Foreskin keratinocyte (primary cell): ENCODE measurements at places on chromosomes 16 and 17.

GRCh38 chr17:10116753-10117420, 81.5 kb downstream of the GAS7 start:
- DNase-seq = no peak

DNA sequence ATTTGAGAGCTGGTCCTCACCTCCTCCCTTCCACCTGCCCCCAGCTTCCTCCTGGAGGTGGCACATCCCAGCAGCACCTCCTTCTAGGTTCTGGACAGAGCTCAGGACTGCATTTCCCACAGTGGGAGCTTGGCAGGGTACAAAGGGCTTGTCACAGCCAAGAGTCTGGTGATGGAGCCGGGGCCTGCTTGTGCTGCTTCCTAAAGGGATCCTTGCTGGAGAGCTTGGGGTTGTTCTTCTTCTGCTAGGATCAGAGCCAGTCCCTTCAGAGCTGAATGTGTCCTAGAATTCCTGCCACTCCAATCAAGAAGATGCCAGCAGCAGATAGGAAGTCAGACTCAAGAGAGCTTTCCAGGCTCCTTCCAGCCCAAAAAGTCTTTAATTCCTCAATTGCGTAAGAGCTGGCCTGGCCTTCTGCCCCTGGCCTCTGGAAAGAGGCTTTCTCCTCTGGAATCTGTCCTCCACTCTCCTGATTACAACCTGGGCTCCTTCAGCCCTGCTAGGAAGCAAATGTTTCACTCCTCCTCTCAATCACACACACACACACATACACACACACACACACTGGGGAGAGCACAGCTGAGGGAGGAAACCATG, 4.4 kb downstream of the CD300E start:
- DNase-seq = no peak

DNA sequence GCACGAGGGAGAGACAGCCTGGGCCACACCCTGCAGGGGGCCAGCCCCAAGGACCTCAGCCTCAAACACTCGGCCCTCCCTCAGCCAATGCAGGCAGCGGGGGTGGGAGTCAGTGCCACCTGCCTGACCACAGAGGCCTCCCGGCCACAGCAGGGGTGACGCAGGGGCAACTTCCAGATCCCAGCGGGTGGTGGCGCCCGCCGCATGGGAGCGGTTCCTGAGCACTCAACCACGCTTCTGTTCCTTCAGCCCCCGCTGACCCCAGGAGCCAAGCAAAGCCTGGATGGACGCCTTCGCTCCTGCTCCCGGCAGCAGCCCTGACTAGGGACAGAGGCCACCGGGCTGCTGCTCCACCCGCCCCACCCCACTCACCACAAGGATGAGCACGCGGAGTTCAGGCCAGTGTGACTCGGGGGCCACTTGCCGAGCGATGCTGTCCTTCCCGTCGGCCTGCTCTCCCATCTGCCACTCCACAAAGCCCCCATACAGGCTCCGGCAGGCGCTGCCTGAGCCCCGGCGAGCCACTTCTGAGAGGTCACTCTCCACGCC, 5.0 kb upstream of the CYBA start:
- no peak for DNase-seq

GRCh38 chr17:66775881-66776400, 59.0 kb upstream of the CACNG5 start:
- DNase-seq = no peak

DNA sequence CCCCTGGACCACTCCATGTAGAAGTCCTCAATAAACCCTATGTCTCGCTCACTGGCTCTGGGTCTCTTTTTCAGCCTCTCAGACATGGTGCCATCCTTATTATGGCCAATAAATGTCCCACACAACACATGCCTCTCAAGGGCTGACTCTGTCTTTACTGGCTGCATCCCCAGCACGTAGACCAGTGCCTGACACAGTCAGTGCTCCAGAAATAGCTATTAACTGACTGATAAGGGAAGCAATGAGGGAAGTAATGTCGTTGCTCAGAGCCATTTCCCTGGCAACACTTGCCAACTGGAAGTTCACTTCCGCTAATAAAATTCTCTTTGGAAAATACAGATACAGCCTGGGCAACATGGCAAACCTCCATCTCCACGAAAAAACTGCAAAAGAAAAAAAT, 19.1 kb upstream of the APOH start:
- DNase-seq = no peak

DNA sequence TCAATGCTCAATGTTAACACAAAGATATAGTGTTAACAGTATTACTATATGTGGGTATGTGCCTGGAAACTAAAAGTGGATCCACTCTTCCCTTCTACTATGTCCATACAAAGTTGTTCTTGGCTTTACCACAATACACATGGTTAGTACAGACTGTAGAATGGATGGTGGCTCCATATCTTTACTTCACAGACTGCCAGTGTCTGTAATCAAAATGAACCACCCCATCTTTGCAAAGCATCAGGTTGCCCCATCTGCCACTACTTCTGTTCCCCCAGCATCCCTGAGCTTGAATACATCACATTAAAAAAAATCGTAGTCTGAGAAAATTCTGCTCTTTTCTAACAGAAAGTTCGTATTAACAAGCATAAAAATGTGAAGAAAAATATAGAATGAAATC, 30.0 kb downstream of the USP32 start:
- no peak for DNase-seq

DNA sequence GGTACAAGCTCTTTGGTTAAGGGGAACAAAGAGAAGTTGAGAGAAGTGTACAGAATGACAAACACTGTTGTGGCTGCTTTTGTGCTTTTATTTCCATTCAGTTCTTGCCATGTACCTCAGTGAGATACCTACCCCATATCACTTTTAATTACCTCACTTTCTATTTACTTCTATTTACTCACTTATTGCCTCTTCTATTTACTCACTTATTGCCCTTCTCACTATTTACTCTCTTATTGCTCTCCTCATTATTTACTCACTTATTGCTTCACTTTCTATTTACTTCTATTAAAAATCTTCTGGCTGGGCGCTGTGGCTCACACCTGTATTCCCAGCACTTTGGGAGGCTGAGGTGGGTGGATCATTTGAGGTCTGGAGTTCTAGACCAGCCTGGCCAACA, 41.9 kb downstream of the MBTD1 start:
- no peak for DNase-seq

DNA sequence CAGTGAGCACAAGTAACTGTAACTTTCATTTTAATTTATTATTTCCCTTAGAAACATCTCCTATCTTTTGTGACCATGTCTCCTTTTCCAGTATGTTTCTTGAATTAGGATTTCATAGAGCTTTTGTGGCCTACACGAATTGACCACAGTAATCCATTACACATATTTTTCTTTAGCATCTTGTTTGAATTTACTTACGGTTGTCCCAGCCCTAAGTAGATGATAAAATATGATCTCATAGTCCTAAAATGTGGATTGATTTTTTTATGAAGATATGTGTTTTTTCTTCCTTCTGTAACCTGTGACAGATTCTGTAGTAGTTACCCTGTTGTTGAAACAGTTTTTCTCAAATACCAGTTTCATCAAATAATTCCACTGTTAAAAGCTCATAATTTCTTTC, 61.5 kb downstream of the NF1 start:
- no peak for DNase-seq

DNA sequence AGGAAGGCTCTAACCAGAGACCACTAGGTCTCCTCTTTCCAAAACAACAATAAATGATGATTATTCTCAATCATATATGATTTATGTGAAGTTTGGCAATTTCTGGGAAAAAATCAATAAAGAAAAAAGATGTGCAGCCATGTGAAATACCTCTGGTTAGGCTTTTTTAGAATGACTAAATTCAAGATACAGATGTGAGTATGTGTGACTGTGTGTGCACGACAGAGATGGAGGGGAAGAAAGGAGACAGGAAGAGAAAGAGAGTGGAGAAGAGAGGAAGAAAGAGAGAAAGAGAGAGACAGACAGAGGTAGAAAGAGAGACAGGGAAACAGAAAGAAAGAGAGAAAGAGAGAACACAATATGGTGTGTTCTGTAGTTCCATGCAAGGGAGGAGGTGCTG, 558.6 kb upstream of the CDH5 start:
- DNase-seq = no peak

DNA sequence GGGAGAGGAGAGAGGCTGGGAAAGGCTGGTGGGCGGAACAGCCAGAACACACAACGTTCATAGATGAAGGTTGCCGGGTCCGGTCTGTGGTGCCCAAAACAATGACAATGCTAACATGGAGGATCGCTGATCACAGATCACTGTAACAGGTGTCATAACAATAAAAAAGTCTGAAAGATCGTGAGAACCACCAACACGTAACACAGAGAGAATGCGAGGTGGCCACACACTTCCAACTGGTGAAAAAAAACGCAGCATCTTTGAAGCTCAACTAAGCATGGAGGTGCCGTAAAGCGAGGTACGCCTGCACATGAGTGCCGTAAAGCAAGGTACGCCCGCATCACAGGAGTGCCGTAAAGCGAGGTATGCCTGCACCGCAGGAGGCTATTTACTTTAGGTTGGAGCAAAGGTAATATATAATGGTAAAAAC, 42.3 kb downstream of the ABR start:
- DNase-seq = no peak

DNA sequence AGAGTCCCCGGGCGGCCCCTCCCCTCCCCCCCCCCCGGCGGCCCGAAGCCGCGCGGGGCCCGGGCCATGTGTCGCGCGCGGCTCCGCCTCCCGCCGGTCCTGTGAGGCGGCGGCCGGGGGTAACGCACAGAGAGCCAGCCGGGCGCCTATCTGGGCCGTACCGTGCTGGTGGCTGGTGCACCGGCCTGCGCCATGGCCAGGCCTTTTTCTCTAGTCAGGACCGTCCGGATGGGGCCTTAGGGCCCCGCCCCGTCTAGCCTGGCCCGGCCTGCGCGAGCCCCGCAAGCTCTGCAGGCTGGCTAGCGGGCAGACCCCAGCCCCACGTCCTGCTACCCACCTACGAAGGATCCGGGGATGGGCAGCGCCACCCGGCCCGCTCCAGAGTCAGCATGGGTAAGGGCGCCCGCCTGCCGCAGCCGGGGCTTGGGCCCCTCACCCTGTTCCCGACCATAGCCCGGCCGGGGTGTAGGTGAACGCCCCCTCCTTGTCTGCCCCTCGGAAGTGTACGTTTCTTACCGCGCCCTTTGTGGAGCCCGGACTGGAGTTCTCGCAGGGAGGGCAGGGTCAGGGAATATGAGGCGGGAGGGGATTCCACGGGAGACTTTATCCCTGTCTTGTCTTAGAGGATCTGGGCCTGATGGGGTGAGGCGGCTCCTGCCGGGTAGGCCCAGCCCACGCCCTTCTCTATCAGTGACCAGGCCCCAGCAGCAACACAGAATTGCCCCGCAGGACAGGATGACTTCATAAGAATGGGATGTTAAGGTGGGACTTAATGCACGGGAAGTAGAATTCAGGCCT, at the start of gene CENPT:
TSS of gene CENPT (minus strand) at position 630 of the 798 bp plus-strand sequence. CDS start 13,834 bp downstream, outside the sequence.
- DNase-seq = no peak

GRCh38 chr17:71703701-71704100, 417.1 kb upstream of the SOX9 start:
- no peak for DNase-seq

GRCh38 chr17:1041746-1042145, 44.8 kb downstream of the TIMM22 start:
- no peak for DNase-seq

DNA sequence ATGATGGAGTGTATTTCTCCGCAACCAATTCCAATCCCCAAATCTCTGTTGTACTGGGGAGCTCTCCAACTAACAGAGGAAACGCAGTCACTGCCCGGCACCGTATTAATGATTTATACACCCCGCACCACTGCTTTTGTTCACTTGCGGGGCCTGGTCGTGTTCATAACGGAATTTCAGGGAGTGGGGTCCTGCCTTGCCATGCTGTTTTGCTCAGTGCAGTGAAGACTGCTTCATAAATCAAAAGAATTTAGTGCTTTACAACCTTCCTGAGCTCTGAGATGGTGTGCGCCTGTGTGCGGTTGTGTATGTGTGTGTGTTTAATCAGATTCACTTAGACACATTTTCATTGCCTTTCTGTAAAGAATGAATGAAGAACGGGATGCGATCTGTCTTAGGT, 18.5 kb upstream of the RBFOX1 start:
- DNase-seq = no peak

- no peak for DNase-seq
Observed at GRCh38 chr16:2498531-2499253, 15.1 kb upstream of the ATP6V0C start.

GRCh38 chr16:29810699-29811169, 1.3 kb upstream of the PRRT2 start:
- no peak for DNase-seq

DNA sequence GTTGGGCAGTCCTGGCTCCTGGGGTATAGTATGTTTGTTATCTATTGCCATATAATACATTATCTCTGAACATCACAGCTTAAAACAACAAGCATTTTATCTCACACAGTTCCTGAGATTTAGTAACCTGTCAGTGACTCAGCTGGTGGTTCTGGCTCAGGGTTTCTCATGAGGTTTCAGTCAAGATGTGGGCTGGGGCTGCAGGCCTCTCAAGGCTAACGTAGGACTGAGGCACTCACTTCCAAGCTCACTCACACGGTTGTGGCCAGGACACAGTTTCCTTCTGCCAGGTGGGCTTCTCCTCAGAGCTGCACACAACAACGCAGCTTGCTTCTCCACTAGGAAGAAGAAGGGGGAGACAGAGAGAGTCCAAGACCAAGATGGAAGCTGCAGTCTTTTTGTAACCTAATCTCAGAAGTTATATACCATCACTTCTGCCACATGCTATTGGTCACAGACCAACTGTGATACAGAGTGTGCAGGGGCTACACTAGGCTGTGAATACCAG, 10.3 kb upstream of the MED13 start:
- DNase-seq = no peak

- no peak for DNase-seq
Observed at GRCh38 chr17:70091005-70091568, 16.1 kb downstream of the KCNJ16 start.

- DNase-seq = no peak
Observed at GRCh38 chr16:984121-984694, 2.6 kb downstream of the SOX8 start.

DNA sequence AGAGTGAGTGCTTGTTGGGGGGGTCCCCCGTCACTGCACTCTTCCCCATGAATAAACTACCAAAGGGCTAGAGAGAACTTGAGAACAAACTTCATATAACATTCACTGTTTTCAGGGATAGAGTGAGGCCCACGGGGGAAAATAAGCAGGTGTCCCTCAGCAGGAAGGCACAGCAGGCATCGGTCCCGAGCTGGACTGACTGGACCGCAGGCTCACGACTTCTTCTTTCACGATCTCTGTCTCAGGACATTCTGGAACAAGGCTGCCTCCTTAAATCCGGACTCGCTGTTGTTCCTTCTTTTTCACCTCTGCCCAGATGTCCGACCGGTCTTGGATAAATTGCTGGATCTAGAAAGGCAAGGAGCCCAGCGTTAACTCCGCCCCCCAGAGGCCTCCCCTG, 14.8 kb downstream of the CCDC42 start:
- no peak for DNase-seq

GRCh38 chr16:354971-355461, 2.5 kb upstream of the AXIN1 start:
- DNase-seq = no peak
